Activated CD8-positive, alpha-beta T cell treated with anti-CD3 and anti-CD28 coated beads, Interleukin-2, amount 10 ng/mL, durations not matched to agents 7 days and 5 days (primary cell): ENCODE measurements at places on chromosomes 12 and 14. TPM values are rescaled to one million over a fixed set of nuclear protein-coding genes. Genes with fewer than 3 reads are reported as not detected.

DNA sequence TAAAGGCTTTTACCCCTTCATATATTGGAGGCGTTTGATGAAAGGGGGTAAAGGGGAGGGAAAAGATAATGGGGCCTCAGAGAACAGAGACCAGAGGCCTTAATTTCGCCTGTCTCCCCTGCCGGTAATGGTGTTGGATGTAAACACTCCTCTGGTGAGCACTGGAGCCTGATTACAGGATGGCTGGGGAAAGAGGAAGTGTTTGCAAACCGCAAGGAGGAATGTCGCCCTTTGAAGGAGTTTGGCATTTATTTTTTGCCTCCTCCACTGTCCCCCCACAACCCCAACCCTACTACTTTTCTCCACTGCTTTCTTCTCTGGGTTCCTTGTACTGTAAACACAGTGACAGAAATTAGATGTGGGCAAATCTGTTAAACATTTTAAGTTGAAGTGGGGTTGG lies 211.9 kb upstream of the TBX3 start:
- no peak for DNase-seq

- no peak for DNase-seq
Measured at GRCh38 chr14:101155575-101155974, 252.1 kb upstream of the RTL1 start.

- DNase-seq, result no peak
Measured at GRCh38 chr14:49212721-49213120, 373.5 kb downstream of the RPS29 start.

DNA sequence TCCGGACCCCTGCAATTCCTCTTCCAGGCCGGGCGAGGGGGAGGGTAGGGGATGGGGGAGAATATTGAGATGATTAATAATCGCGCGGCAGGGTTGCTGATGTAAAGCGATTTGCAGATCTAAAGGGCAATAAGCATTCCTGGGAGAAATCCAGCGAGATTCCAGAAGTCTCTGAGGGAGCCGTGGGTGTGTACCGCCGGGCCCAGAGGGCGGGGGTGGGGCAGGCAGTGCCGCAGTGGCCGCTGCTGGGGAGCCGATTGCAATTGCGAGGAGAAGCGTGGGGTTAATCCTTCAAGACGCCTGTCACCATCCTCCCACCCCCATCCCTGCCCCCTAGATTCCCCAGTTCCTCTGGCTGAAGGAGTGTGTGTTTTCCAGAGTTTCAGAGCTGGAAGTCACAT lies 16.4 kb downstream of the FOS start:
- DNase-seq, result peak; percentile 42

DNA sequence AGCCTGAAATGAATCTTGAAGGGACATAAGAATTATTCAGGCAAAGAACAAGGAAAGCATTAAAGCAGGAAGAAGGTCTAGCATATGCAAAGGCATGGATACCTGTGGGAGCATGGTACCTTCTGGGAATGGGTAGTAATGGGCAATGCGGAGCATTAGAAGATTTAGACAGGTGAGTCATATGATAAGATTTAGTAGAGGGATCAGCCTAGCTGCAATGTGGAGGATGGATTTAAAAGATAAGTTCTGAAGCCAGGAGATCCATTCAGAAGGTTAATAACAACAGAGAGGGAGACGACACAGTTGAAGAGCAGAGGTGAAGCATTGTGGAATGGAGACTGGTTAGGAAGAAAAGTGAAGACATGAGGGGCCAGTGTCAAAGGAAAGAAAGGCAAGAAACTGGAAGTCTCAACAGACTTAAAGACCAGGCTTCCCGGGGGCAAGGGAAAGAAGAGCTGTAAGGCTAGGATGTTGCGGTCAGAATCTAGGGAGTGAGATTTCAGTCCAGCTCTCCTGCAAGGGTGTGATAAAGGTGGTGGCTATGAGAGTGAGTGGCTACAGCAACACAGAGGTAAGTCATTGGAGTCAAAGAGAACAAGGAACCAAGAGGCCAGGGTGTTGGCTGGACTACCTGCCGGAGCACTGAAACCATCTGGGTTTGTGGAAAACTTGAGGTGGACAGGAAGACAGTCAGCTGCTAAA lies 5.6 kb upstream of the STAT6 start:
- DNase-seq, result no peak

SLC48A1 gene
- 7.0 TPM for total RNA-seq

MFAP5 gene
- total RNA-seq, result not detected

GALC gene
- total RNA-seq, result 17.0 TPM

SLC15A4 gene
- 23.2 TPM for total RNA-seq
